ENCODE measurements at places on chromosomes 4 and X. TPM values are rescaled to one million over a fixed set of nuclear protein-coding genes. Genes with fewer than 3 reads are reported as not detected.
A peak's percentile ranks its signal among the peaks of the same experiment; 100 is the strongest.

- no peaks in the 10 kb centered on the region for H3K4me1 ChIP-seq
- no peak overlapping the region for H3K27ac ChIP-seq
- H3K27me3 ChIP-seq: no peaks in the 10 kb centered on the region
- no peak overlapping the region for H3K4me3 ChIP-seq
- no peaks in the 10 kb centered on the region for H3K36me3 ChIP-seq
Observed at GRCh38 chr4:57550198-57550597, 440.0 kb upstream of the IGFBP7 start.

DNA sequence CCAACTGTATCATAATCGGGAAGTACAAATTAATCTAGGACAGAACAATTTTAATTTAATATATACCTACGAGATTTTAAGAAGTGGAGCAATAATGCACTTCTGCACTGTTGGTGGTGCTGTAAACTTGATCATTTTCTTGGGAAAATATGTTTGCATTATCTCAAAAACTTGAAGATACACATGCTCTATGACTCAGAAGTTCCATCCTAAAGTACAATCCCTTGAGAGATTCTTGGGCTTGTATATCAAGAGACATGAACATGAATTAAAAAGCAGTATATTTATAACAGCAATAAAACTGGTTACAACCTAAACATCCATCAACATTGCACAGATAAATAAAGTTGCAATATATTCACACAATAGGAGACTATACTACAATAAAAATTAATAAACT is 168.8 kb downstream of the CLCN4 start:
- no peak overlapping the region for H3K4me3 ChIP-seq
- no peaks in the 10 kb centered on the region for H3K36me3 ChIP-seq
- peaks cover 20% of the 10 kb centered on the region for H3K27me3 ChIP-seq

GRCh38 chr4:139279760-139280620 is at the start of gene MGARP:
Gene MGARP (minus strand): TSS chr4:139280225. CDS start chr4:139280158, 67 bp downstream.
- H3K4me3 ChIP-seq: peak within 1 kb of the TSS; percentile 53
- no peak for DNase-seq
- H3K36me3 ChIP-seq: no peaks in the 10 kb centered on the region
- H3K27me3 ChIP-seq: peaks cover 4% of the 10 kb centered on the region
- H3K4me1 ChIP-seq: peaks cover 4% of the 10 kb centered on the region

GRCh38 chr4:89829470-89830138 is 7.4 kb downstream of the SNCA start:
- no peaks in the 10 kb centered on the region for H3K36me3 ChIP-seq
- no peak overlapping the region for H3K4me3 ChIP-seq
- H3K4me1 ChIP-seq: no peaks in the 10 kb centered on the region
- no peak for DNase-seq
- H3K27me3 ChIP-seq: no peaks in the 10 kb centered on the region
- H3K27ac ChIP-seq: no peak overlapping the region

- no peaks in the 10 kb centered on the region for H3K36me3 ChIP-seq
- no peak for DNase-seq
- no peaks in the 10 kb centered on the region for H3K4me1 ChIP-seq
- no peaks in the 10 kb centered on the region for H3K27me3 ChIP-seq
- H3K27ac ChIP-seq: no peak overlapping the region
- H3K4me3 ChIP-seq: no peak overlapping the region
Observed at GRCh38 chr4:110046588-110047049, 133.9 kb downstream of the EGF start.

DNA sequence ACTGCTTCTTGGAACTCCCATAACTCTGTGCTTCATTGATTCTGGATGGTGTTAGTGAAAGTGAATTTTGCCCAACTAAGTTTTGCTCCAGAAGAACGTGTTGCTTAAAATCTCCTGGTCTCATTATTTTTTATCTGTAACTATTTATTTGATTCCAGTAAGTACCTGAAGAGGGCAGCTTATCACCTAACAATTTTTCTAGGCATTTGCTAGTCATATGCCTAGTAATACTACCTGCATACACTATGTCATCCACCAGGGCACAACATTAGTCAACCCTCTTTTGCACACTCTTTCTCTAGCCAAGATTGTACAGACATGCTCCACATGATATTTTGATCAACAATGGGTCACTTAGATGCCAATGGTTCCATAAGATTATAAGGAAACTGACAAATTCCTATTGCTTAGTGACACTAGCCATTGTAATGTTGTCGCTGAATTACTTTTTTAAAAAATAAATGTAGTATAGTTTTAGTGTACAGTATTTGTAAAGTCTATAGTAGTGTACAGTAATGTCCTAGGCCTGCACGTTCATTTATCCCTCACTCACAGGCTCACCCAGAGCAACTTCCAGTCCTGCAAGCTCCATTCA is 499.9 kb upstream of the AADAT start:
- H3K4me1 ChIP-seq: no peaks in the 10 kb centered on the region
- no peak overlapping the region for H3K27ac ChIP-seq
- H3K27me3 ChIP-seq: no peaks in the 10 kb centered on the region

DNA sequence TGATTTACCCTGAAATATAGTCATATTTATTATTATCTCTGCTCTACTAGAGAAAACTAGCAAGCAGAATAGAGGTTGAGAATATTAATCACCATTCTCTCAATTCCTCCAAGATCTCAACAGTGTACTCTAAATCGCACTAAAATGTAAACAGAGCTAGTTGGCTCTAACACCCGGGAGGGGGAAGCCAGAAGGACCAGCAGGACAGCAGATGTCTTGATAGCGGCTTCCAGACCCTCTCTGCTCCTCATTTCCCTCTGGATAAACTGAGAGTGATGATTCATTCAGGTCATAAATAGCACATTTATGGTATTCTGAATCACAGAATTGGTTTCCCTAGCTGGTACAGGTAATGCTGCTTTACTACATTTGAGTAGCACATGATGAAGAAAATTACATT is 82.5 kb downstream of the TBC1D9 start:
- no peaks in the 10 kb centered on the region for H3K4me1 ChIP-seq
- DNase-seq: no peak
- H3K4me3 ChIP-seq: no peak overlapping the region
- H3K27ac ChIP-seq: no peak overlapping the region
- H3K36me3 ChIP-seq: peaks cover 17% of the 10 kb centered on the region
- H3K27me3 ChIP-seq: no peaks in the 10 kb centered on the region

DNA sequence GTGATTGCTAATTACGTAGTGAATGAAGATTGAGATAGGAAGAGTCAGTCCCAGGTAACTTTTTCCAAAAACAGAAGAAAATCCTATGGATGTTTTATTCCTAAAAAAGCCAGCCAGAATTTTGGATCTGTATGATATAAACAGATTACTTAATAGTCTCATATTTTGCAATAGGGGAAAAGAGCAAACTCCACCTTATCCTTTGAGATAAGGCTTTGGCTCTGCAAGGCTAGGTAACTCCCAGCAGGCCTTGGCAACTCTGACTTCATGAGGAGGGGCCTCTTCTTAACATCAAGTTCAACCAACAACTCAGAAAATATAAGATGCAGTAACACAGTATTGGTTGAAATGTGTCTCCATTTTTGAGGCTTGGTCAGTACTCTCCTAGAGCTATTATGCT is 98.7 kb upstream of the SLC4A4 start:
- H3K27ac ChIP-seq: no peak overlapping the region
- H3K36me3 ChIP-seq: no peaks in the 10 kb centered on the region
- no peak for DNase-seq
- no peaks in the 10 kb centered on the region for H3K27me3 ChIP-seq

GRCh38 chrX:151975228-151975593 is 735 bp upstream of the GABRE start:
- H3K27ac ChIP-seq: no peak overlapping the region
- no peaks in the 10 kb centered on the region for H3K4me1 ChIP-seq
- no peaks in the 10 kb centered on the region for H3K36me3 ChIP-seq
- DNase-seq: no peak
- H3K27me3 ChIP-seq: peaks cover 31% of the 10 kb centered on the region

DNA sequence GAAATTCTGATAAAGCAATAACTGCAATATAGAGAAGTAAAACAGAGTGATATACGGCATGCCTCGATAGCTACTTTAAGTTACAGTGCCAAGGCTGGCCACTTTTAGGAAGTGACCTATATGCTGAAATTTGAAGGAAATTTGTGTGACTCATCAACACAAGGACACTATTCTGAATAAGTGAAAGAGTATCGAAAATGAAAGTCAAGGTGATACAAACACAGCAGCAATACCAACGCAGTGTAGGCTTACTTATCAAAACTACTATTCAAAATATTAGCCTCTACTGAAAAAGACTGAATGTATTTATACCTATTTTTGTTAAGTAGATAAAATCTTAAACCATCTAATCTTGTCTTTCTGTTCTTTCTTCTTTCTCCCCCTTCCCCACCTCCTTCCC is 459.9 kb upstream of the GNPDA2 start:
- DNase-seq: no peak
- no peaks in the 10 kb centered on the region for H3K27me3 ChIP-seq
- H3K4me1 ChIP-seq: no peaks in the 10 kb centered on the region
- no peak overlapping the region for H3K27ac ChIP-seq
- no peak overlapping the region for H3K4me3 ChIP-seq
- H3K36me3 ChIP-seq: no peaks in the 10 kb centered on the region

- no peaks in the 10 kb centered on the region for H3K4me1 ChIP-seq
- peak within 1 kb of the TSS; percentile 82 for H3K27ac ChIP-seq
- no peaks in the 10 kb centered on the region for H3K36me3 ChIP-seq
- H3K27me3 ChIP-seq: no peaks in the 10 kb centered on the region
- H3K4me3 ChIP-seq: peak within 1 kb of the TSS; percentile 48
Observed at GRCh38 chrX:154478728-154479622, at the start of gene LAGE3. Gene LAGE3 (minus strand): TSS chrX:154479281. CDS start chrX:154478915, 366 bp downstream.

DNA sequence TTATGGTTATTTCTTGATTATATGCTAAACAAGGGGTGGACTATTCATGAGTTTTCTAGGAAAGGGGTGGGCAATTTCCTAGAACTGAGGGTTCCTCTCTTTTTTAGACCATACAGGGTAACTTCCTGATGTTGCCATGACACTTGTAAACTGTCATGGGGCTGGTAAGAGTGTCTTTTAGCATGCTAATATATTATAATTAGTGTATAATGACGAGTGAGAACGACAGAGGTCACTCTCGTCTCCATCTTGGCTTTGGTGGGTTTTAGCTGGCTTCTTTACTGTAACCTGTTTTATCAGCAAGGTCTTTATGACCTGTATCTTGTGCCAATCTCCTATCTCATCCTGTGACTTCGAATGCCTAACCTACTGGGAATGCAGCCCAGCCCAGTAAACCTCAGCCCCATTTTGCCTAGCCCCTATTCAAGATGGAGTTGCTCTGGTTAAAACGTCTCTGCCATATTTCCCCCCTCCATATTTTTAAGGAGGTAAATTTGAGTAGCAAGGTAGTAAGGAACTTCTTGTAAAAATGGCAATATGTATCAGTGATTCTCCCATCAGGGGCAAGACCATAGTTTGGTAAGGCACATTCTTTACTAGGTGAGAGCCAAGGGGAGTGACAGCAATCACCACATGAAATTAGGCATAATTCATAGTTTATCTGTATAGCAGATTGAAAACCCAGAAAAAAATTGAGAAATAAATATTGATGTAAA is 2.6 kb downstream of the CXCL2 start:
- no peak overlapping the region for H3K4me3 ChIP-seq
- H3K27ac ChIP-seq: no peak overlapping the region
- peaks cover 3% of the 10 kb centered on the region for H3K4me1 ChIP-seq
- no peaks in the 10 kb centered on the region for H3K27me3 ChIP-seq
- no peak for DNase-seq

Gene AMTN
- total RNA-seq: not detected

Gene MGARP
- not detected for total RNA-seq

Gene PDE5A
- total RNA-seq: 49.8 TPM

Gene CENPVL2
- not detected for total RNA-seq

Gene PCDH7
- 6.1 TPM for total RNA-seq

Gene N4BP2
- 7.2 TPM for total RNA-seq

Gene PLXNA3
- 10.8 TPM for total RNA-seq

Gene PROM1
- total RNA-seq: 0.64 TPM

Gene ATOH1
- total RNA-seq: not detected

Gene CACNA1F
- total RNA-seq: 0.48 TPM

Gene SLC10A4
- total RNA-seq: 0.29 TPM

Gene ADH1A
- 2.3 TPM for total RNA-seq

Measured in breast epithelium (tissue), 4 donors.